Activated T-cell treated with anti-CD3 and anti-CD28 coated beads, Interleukin-2, amount 50 U/mL, for 48 hours (primary cell): ENCODE measurements at places on chromosomes 2 and 18.

DNA sequence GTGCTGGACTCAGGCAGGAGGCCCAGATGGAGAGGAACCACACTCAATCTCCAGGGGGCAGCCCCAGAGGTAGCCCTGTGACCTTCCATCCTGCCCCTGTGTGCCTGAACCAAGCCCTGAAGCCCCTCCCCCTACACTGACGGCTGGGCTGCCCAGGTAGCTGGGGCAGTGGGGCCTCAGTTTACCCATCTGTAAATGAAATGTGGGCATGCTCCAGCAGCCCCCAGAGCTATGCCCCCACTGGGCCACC is 15.8 kb downstream of the CROCC2 start:
- DNase-seq = peak; percentile 14

- no peak for DNase-seq
Measured at GRCh38 chr2:110983133-110983532, 137.6 kb upstream of the BCL2L11 start.

DNA sequence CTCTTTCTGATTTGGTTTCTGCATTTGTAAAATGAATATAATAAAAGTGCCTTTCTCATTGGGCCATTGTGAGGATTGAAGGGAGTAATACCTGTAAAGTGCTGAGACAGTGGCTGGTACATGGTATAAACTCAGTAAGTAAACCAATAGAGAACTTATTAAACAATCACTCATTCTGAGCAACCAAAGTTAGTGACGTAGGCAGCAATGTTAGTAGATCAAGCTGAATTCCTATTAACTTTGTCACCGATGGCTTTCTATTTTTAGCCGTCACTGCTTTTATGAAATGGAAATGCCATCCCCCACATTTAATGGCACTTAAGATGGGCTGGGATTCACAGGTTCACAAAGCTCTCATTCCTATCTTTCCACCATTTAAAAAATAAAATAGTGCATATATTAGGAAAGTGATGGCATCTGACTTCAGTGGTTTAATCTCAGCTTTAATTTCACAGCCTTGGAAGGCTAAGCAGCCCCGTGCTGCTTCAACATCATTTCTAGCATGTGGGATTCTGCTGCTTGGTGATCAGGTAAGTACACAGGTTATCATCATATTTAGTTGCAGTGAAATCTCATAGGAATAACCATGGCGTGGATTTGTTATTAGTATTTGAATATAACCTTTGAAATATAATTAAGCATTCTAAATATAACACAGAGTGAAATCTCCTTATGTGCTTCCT is 17.6 kb upstream of the PPP4R1 start:
- DNase-seq = no peak

- DNase-seq = no peak
Measured at GRCh38 chr2:224310943-224311625, 90.8 kb downstream of the FAM124B start.

- DNase-seq = no peak
Measured at GRCh38 chr2:98787700-98788099, 56.8 kb upstream of the MGAT4A start.

- DNase-seq = no peak
Measured at GRCh38 chr18:39802648-39803229, 2152.3 kb upstream of the PIK3C3 start.

DNA sequence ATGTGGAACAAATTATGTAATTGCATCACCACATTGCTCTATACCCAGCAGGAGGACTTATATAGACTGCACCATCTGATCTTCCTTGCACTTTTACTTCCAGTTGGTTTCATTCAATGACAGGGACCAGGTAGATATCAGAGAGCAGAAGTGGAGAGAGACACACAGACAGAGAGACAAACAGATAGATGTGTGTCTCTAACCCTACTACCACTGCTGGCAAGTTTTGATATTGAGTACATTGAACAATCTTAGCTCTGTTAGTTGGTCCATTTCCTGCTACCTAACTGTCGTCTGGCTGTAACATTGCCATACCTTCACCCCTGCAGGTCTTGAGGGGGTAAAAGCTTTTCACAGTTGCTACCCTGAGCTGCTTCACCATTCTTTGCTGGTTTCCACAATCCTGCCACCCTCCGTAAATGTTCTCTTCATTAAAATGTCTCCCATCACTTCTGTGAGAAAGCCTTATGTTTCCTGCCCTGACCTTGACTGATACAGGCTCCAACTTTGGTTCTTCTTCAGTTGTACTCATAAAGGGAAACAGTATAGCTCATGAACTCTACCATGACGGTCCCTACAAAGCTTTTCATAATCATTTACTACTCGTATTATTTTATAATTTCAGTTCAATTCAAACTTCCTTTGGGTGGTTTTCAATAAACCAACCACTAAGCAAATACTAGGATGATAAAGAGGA is 62.3 kb upstream of the ITGA4 start:
- peak; percentile 28 for DNase-seq

DNA sequence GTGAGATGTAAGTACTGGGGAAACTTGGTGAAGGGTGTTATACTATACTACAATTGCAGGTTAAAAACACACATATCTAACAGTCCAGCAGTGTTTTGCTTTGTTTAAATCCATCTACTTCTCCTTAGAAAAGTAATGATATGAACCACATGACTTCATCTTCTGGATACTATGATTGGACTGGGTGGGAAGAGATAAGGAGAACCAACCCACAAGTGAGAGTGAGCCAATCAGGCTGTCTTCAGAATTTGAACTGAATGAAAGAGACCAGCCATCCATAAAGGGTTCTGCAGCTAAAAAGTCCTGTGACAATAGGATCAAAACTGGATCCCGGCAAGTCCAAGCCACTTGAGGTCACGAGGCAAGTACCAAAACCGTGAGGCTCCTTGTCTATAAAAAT is 46.6 kb downstream of the KANSL3 start:
- no peak for DNase-seq

- peak; percentile 71 for DNase-seq
Measured at GRCh38 chr2:223837287-223838061, at the start of gene AP1S3. AP1S3 (minus strand) TSS chr2:223837582; CDS start chr2:223837450, 132 bp downstream.

DNA sequence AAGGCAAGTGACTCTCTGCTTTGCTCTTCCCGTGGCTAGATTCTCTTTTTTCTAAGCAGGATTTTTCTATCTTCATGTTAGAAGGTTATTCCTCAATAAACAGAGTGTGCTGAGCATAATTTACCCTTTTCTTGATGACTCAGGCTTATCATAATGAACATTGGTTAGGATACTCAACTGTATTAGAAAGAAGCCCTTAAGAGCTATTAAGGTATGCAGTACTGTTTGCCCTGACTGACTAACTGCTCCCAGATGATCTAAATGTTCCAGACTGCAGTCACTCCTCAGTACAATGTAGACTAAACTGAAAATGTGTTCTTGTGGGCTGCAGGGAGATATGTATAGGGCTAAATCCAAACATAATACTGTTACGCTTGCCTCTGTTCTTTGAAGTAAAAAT is 687.8 kb downstream of the NUP35 start:
- DNase-seq = no peak

- DNase-seq = no peak
Measured at GRCh38 chr2:122390406-122390805, 635.0 kb downstream of the TSN start.

DNA sequence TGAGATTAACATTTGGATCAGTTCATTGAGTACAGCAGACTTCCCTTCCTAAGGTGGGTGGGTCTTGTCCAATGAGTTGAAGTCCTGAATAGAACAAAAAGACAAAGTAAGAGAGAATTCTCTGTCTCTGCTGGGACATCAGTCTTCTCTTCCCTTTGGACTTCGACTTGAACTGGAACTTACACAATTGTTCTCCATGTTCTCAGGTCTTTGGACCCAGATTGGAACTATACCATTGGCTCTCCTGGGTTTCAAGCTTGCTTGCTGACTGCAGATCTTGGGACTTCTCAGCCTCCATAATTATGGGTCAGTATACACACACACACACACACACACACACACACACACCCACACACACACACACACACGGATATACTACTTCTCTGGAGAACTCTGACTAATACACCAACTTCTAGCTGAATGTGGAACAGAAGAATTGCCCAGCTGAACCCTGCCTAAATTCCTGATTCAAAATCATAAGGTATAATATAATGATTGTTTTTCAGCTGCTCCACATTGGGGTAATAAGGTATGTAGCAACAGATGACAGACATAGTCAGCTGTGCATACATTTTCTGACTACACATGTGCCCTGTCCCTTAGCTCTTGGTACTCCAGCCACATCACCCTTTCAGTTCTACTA is 214.0 kb downstream of the TGIF1 start:
- DNase-seq = no peak

DNA sequence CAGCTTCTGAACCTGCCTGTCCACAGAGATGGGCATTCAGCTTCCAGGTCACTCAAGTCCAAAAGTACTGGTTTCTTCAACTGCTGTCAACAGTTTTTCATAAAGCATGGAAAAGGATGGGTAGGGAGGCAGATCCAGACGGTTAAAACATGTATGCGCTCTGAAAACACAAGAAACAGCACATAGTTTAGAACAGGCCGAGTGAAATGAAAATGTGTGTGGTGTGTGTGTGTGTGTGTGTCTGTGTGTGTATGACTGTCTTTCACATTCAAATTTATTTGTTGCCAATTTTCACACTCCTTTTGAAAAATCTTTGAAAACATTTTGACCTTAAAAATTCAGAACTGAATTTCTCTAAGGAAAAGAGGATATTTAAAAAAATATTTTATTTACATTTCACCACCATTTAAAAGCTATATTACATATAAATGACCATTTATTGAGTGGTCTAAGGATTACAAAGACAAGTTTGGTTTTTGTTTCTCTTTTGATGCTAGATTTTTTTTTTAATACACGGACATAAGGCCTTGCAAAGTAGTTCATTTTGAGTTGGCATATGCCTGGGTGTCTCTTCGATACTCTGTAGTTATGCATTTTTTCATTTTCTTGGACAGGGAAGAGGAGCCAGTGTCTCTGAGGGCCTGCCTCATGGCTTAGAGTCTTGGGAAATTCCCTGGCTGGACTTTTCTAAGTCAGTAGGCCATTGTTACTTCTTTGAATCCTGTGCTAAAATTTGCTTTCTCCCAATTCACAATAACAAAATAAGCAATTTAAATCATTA is 30.0 kb upstream of the STK17B start:
- DNase-seq = no peak

- DNase-seq = no peak
Measured at GRCh38 chr2:175253871-175254270, 72.4 kb upstream of the ATP5MC3 start.

DNA sequence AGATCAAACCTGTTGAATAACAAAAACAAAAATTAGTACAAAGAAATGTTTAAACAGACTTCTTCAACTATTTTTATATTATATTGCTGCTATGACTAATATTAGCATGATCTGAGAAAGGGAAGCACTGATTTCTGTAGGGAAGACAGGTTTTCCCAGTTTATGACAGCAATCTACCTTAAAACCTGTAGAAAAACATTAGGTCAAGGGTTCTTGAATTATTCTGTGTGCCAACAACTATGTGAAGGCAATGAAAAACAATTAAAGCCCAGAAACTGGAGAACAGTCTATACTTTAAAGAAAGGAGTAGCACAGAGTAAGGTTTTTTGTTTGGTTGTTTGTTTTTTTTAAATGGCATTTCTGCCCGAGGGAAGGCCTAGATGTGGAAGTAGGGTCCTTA is 23.3 kb downstream of the PUM2 start:
- no peak for DNase-seq

- no peak for DNase-seq
Measured at GRCh38 chr2:903223-903900, 47.3 kb upstream of the SNTG2 start.

GRCh38 chr18:67794521-67794920 is 278.0 kb upstream of the DSEL start:
- DNase-seq = no peak

DNA sequence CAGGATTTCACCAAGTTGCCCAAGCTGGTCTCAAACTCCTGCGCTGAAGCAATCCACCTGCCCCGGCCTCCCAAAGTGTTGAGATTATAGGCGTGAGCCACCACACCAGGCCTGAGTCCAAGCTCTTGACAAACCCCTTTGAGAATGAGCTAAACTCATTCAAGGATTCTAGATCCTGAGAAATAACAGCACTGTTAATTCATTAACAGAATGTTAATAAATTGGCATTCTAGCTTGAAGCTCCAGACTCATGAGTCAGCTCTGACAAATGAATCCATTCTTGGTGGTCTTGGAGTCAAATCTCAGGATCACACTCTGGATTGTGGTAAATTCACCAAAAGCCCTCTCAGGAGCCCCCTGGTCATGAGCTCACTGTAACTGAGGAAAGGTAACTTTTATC is 1.8 kb downstream of the NARS1 start:
- DNase-seq = no peak

DNA sequence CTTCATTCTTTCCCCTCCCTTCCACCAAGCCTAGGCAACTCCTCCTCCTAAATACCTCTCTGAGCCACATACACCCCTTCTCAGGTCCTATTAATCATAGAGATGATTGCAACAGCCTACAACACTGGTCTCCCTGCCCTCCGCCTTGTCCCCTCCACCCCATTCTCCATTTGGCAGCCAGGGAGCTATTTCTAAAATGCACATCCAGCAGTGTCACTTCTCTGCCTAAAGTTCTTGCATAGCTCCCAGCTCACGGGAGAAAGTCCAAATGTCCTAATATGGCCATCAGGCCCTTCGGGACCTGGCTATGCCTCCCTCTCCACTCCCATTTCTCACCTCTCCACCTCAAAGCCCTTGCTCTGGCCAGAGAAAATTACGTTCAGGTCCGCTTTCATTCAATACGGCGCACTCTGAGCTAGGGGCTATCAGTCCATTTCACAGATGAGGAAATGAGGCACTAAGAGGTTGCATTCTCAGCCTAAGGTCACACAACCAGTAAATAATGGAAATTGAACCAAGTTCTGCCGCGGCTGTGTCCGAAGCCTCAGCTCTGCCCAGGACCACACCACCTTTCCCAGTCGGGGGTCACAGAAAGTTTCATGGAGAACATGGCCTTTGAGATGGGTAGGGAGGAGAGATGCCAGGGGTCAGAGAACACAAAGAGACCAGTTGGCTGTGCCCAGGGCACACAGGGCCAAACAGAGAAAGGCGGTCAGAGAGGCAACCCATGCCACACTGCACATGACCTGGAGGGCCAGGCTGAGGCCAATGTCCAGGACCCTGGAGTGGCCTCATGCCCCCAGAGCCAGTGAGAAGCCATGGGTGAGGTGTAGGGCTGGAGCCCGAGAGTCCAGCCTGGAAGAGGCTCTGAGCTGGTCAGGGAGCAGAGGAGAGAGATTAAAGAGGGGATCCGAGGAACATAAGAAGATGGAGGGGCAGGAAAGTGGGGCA is 72.8 kb downstream of the TNS1 start:
- DNase-seq = no peak

- peak; percentile 76 for DNase-seq
Measured at GRCh38 chr2:39216346-39217191, 27.2 kb downstream of the CDKL4 start.

- no peak for DNase-seq
Measured at GRCh38 chr2:204583773-204584172, 38.5 kb downstream of the PARD3B start.

DNA sequence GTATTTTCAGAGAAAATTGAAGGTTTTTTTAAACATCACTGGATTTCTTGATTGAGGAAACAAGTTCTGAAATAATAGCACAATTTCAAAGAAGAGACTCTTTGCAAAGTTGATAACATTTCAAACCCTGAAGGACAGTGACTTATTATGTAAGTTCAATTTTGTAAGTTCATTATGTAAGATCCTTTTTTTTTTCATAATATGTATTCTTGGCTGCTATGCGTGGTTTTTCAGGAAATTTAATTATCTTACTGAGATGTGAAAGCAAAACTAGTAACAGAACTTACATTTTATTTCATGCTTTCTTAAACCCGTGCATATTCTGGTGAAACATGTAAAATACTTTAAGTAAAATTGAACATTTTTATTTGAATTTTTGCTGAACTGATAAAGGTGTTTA is 65.4 kb downstream of the RIF1 start:
- no peak for DNase-seq
